NB4 (cell line): ENCODE measurements at places on chromosomes 7 and 10.

DNA sequence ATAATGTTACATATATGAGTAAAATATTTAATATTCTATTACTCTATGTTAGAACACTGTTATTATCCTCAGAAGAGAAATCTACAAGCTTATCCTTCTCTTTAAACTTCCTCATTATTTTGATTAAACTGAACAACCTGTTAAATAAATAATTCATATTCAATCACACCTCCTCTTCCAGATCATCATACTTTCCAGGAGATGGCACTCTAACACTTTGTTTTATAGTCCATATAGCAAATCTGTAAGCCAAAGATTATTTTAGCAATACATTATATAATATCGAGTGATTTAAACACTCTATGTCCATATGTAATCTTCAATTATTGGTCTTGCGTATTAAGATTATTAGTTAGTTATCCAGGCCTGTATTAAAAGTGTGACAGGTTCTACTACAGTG, 694.1 kb downstream of the ANKRD7 start:
- DNase-seq, result peak; percentile 48

DNA sequence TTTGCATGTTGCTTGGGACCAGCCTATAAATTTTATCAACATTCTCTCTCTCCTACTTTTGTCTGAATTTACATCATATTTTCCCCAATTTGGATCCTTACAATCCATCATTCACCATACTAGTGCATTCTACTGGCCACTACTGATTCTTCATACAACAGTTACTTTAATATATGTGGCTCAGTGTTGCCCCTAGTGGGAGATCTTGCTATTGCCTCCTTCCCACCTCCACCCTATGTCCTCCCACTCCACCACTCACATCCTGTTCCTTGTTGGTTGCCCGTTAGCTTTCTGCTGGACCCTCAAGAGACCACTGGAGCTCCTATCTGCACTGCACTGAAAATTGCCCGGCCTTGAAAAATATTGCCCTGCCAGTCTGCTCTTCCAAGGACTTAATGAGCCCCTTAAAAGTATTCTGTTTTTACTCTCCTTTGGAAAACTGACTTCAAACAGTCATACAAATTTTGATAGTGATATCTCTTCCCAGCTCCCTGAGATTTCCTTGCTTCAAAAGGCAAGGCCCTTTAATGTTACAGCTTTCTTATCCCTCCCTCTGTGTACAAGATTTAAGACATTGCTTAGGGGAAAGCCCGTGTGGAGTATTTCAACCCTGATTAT, 243.2 kb upstream of the TMEM229A start:
- DNase-seq, result peak; percentile 53

- no peak for DNase-seq
Observed at GRCh38 chr7:155215576-155216325, 81.9 kb upstream of the INSIG1 start.

- DNase-seq, result no peak
Observed at GRCh38 chr7:78052112-78052511, 253.5 kb downstream of the PHTF2 start.

GRCh38 chr7:124575176-124575575, 190.4 kb downstream of the GPR37 start:
- DNase-seq, result no peak

- peak; percentile 11 for DNase-seq
Observed at GRCh38 chr10:123637326-123637880, 28.8 kb upstream of the GPR26 start.

- no peak for DNase-seq
Observed at GRCh38 chr7:47807756-47808155, 140.5 kb downstream of the PKD1L1 start.

DNA sequence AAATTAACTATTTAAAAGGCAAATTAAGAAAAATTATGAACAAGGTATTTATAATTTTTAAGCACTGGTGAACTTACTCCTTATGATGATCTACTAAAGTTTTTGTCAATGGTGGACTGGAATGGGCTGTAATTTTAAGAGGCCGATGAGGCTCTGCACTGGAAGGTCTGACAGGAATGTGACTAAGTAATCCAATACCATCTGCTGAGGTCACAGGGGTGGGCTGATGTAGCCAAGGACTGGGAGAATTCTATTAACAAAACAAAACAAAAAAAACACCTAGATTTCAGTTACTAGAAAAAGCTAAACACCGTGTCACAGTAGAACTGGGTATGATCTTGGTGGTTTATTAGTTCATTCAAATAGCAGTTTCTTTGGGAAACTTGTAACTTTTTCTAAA, 75.9 kb downstream of the NRBF2 start:
- DNase-seq, result no peak

DNA sequence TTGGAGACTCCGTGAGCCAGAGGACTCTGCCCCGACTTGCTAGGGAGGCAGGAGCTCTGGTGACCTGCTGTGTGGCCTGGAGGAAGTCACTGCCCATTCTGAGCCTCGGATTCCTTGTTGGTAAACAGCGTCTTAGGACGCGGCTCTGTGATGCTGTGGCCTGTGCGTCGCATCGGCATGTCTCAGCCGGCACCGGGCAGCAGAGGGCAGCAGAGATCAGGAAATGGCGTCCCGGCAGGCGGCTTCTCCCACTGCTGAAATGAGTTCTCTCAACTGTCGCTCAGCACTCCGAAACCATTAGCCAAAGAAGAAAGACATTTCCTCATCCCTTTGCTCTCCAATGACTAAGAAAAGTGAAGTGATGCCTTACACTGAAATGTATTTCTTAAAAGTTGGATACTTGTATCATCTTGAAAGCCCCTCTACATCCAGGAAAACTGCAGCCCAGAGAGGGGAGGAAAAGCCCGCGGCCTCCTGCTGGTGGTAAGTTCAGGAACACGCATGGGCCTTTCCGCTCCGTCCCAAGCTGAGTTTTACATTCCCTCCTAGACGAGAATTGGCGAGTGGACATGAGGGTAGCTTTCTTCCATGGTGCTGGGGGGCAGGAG, 91.7 kb downstream of the WDR11 start:
- DNase-seq, result peak; percentile 78

DNA sequence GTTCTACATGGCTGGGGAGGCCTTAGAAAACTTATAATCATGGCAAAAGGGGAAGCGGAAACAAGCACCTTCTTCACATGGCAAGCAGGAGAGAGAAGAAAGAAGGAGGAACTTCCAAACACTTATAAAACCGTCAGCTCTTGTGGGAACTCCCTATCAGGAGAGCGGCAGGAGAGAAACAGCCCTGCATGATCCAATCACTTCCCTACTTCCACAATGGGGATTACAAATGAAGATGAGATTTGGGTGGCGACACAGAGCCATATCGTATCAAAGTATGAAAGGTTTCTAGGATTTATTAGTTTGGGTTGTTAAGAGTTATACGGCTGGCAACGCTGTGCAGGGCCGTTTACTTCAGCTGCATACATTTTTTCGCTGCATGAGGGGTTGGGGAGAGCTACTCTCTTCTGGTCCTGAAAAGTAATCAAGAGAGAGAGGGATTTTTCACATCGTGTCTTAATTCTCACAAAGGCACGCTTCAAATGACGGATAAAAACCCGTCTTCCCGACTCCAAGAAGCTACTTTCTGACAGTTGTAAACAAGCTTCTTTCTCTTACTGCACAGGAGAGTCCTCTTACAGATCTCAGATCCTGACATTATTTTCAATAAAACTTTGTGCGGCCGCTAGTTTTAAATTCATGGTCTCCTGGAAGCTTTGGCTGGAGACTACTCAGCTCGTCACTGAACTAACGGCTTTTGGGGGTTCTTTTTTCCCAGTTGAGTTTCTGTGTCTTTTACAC, 751 bp upstream of the GTPBP10 start:
- peak; percentile 54 for DNase-seq

GRCh38 chr7:25777969-25778708, 373.9 kb upstream of the NFE2L3 start:
- DNase-seq, result no peak

- no peak for DNase-seq
Observed at GRCh38 chr10:21500578-21500910, 24.9 kb downstream of the SKIDA1 start.

DNA sequence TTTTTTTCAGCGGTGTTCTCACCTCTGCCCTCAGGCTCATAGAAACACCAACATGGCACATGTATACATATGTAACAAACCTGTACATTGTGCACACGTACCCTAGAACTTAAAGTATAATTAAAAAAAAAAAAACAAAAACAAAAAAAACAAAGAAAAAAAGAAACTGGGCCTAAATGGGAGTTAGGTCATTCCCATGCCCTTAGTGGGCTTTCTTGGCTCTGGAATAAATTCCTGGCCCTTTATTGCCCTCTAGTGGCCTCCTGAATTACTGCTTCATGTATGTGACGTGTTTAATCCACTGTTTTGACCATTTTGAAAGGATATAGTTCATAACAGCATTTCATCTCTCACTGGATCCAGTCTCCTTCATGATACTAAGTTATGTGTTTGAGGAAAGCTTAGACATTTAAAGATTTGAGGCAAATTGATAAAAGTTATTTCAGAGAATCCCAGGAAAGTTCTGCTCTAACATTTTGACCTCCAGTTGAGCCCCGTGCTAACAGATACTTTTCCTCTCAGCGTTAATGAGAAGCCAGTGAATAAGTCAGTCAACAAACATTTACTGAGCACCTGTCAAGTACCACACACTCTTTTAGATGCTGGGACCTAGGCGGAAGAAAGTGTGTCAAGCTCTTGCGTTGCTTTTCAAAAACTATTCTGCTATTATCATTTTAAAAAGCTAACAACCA, 54.7 kb upstream of the SYPL1 start:
- DNase-seq, result peak; percentile 79

- DNase-seq, result no peak
Observed at GRCh38 chr7:134865001-134865845, 85.8 kb downstream of the CALD1 start.

DNA sequence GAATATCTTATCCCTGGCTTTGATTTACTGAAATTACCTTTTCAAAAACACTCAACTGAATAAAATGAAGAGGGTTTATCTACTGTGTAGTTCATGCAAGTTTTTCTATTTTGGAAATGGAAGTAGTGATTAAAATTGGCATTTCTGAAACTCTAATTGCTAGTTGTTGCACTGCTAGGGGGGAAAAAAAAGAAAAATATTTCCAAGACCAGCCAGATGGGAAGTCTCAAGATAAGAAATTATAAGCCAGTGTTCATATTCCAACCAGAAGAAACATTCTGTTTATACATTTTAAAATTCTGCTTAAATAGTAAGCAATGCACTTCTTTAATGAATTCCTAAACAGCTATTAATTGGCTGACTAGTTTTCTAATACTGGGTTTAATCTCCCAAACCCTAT, 9.4 kb upstream of the ADO start:
- DNase-seq, result no peak

DNA sequence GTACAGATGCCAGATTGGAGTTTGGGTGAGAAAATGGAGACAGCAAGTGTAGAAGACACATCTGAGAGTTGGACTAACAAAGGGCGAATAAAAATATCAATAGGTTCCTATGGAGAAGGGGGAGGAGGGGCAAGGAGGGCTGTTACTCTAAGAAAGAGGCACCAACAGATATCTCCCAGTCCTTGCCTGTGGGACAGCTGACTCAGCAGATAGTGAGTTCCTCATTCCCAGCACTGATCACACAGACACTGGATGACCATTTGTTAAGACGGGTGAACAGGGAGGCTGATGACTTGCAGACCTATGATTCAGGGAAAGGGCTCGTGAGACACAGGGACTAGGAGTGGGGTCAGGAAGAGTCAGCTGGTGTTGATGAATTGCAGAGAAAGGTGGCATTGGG, 5.7 kb upstream of the PRR15 start:
- peak; percentile 75 for DNase-seq

GRCh38 chr10:113997428-113997827, 46.2 kb upstream of the ADRB1 start:
- no peak for DNase-seq

DNA sequence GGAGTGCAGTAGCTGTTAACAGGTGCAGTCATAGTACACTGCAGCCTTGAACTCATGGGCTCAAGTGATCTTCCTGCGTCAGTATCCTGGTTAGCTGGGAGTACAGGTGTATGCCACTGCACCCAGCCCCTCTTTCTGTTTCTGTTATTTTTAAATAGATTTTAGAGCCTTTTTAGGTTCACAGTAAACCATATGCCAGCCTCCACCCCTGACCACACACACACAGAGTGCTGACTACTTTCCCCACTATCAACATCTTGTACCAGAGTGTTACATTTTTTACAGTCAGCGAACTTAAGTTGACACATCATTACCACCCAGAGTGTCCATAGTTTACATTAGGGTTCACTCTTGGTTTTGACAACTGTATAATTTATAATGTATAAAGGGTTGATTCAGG, 32.1 kb downstream of the MARCHF5 start:
- DNase-seq, result no peak

- no peak for DNase-seq
Observed at GRCh38 chr10:93912444-93912843, 18.7 kb downstream of the SLC35G1 start.

- DNase-seq, result no peak
Observed at GRCh38 chr7:83528925-83529423, 120.0 kb downstream of the SEMA3E start.

DNA sequence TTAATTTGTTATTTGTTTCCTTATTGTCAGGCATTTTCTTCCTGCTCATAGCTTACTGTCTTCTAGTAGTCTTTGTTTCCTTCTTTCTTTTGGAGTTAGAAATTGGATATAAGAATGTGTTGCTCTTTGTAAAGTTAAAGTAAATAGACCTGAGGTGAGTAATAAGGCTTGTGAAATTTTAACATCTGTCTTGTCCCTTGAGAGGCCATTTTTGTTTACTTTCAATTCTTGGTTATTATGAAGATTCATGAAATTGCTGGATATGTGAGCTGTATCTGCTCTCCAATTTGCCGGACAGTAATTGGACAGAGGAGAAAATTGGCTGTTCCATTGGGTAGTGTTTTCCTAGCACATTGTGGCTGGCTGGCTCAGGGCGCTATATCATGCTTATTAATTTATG, 260.7 kb downstream of the EXOC4 start:
- no peak for DNase-seq

DNA sequence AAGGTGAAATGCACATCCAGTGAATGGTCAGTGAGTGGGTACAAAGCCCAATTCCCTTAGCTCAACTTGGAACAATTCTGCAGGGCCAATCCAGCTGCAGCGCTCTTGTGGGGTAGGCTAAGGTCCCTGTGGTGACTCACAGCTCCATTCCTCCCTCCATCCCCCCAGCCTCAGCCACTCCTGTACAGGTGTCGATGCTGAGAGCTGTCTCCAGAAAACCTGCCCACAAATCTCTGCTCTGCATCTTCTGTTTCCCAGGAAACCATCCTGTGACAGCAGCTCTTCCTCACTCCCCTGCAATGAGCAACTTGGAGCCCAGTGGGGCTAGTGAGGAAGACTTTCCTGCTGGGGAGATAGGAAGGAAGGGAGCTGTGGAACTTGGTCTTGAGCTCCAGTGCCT, 244.7 kb upstream of the GPR26 start:
- no peak for DNase-seq

- peak; percentile 89 for DNase-seq
Observed at GRCh38 chr7:66296001-66296521, 90.9 kb downstream of the TPST1 start.
